ENCODE measurements at places on chromosomes 5 and 9.
A peak's percentile ranks its signal among the peaks of the same experiment; 100 is the strongest.

DNA sequence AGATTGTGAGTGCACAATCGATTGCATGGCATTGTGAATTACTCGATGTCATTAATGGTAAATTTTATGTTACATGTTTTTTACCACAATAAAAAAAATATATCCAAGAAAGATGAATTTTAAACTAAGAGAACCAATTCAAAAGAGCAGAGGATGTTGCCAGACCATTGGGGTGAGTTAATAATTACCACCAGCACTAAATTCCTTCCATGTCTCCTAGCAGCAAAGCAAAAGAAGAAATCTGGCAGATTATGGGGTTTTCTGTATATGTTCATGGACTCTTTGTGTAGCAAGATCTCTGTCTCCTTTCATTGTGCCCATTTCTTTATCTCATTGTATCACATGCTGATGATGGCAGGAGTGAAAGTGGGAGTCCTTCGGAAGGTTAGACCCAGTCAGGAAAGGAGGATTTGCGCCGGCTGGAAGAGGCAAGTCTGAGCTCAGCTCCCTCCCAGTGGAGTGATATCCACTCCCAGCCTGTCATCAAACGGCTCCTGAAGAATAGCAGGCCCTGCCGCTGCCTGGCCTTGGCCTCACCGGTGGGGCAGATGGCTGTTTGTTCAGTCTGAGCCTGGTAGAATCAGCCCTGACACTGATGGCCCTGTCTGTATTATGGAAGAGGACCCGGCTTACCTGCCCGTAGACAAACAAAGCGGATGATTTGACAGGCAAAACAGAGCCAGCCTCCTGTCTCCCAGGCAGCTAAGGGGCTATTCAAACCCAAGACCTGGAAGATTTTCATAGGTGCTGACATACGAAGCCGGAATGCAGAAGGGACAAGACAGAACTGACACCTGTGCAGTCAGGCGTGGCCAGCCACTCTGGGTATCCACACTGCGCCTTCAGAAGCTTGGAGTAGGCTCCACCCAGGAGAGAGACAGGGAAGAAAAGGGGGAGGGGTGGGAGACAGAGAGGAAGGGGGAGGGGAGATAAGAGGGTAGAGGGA, 21.9 kb upstream of the FOXE1 start:
- peak; percentile 85 for DNase-seq

- DNase-seq: no peak
These were observed 291.0 kb downstream of the FBXL17 start for GRCh38 chr5:108090946-108091345.

DNA sequence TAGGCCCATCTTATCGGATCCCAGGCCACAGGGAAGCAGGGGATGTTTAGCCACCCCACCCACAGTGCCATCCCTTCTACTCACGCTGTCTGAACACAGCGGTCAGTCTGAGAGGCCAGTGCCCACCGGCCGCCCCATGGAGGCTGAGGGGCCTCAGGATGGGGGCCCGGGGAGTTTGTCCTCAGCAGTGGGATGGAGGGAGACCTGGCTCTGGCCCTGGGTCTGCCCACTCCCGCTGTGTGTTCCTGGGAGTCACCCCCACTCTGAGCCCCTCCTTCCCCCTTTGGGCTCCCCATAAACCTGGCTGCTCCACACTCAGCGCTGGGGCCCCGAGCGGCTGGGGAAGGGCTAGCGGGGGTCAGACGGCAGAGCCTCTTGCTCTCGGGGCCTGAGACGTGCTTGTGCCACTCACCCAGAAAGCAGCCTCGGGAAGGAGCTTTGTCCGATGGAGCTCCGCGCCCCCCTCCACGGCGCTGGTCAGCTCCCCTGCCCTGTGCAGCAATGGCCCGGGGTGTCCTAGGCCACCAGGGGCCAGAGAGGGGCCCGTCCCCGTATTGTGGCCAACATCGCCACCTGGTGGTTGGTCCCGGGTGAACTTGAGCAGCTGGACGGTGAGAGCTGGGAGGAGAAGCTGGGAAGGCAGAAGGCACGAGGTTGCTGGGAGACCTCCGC, 10.9 kb upstream of the LAMC3 start:
- peak; percentile 94 for DNase-seq

GRCh38 chr5:131367219-131367860, 103.5 kb downstream of the CDC42SE2 start:
- no peak for DNase-seq

GRCh38 chr9:111661802-111662521, 557 bp downstream of the GNG10 start:
- DNase-seq: peak; percentile 70

GRCh38 chr9:111963995-111964394, 67.4 kb downstream of the UGCG start:
- no peak for DNase-seq

- peak; percentile 78 for DNase-seq
These were observed 4.8 kb downstream of the DNAJB5 start for GRCh38 chr9:34994260-34994899.

DNA sequence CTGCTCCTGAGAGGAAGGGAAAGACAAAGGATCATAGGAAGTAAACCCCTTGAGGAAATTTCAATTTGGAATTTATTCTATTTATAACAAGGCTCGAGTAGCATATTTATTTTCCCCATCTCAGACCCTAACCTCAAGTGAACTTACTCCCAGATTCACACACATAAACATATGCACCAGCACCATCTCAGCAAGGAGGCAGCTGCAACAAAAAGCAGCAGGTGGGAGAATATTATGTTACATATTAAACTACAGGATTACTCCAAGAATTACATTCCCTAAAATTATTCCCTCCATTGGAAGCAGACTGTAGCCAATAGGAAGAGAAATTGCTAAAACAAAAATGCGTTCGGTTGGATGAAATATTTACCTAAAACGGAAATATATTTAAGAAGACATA, 108.4 kb upstream of the PRSS3 start:
- no peak for DNase-seq

DNA sequence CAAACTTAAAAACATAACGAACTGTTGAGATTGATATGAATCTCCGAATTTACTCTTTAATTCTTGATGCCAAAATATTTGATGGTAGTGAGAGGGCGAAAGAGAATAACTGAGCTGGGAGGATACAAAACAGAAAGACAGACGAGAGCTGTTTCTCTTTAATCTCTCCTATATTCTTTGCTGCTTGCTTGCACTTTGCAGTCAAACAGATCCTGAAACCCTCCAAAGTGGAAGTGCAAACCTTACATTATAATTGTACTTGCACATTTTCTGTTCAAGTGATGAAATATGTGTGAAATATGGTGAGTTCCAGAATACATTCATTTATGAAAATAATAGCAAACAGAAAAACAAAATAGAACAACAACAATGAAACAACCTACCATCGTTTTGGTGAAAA, 63.8 kb downstream of the PAM start:
- no peak for DNase-seq

DNA sequence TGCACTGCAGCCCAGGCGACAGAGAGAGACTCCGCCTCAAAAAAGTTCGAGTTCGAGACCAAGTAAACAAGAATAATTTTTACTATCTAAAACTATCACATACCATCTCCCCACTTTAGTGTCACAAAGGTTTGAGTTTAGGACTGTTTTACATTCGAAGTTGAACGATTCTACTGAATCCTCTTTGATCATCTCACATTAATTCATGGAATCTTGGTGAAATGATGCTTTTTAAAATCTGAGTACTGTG, 715 bp upstream of the RPS6 start:
- no peak for DNase-seq

DNA sequence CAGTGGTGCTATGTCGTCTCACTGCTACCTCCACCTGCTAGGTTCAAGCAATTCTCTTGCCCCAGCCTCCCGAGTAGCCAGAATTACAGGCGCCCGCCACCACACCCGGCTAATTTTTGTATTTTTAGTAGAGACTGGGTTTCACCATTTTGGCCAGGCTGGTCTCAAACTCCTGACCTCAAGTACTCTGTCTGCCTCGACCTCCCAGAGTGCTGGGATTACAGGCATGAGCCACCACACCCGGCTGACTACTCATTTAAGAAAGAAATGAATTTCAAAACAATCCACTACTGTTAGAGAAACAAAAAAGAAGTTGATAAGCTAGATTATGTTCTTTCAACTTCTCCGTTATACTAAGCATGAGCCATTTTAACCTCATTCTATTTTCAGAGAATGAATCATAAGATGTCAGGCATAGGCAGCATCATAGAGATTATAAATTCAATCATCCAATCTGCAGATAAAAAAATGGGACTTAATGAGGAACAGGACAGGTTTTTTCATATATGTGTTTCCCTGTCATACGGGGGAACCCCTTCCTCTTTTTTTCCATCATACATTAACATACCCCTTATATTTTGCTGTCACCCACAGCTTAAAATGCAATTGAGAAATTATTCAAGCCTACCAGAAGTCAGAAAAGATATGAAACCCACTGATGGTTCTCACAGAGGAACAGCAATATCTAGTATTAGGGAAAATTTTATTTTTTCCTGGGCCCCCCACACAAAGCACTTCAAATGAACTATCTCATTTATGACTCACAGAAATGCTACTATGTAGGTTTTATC, 26.5 kb upstream of the ADRB2 start:
- DNase-seq: no peak

DNA sequence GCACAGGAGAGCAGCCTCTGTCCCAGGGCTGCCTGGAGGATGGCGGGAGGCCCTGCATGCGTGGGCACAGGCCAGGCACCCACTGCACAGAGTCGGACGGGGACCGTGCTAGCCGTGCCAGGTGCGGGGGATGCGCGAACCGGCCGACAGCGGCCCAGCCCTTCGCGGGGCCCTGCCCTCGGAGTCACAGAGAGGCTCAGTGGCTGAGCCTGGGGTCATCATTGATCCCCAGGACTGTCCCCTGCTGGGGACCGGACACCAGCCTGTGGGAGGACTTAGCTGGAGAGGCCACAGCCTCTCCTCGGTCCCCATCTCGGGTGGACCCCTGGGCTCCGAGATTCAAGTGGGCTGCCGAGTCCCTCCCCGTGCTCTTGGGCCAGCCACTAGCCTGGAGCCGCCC, 19.1 kb upstream of the LAMC3 start:
- DNase-seq: no peak

GRCh38 chr5:43412156-43412555, at the start of gene CCL28:
TSS of gene CCL28 (minus strand) at chr5:43412391. CDS start at chr5:43412316, 75 bp downstream.
- DNase-seq: no peak

Measured in islet precursor cell (in vitro differentiated cells).